Tibial nerve (tissue), 4 donors: ENCODE measurements at places on chromosomes 16 and 17. TPM values are rescaled to one million over a fixed set of nuclear protein-coding genes. Genes with fewer than 3 reads are reported as not detected.

Gene ABCC11
- total RNA-seq: not detected

Gene KCNH4
- total RNA-seq: not detected

Gene FLCN
- 71.5 TPM for total RNA-seq

Gene RPS15A
- 1,227 TPM for total RNA-seq

Gene CDT1
- total RNA-seq: 1.5 TPM

Gene METRN
- total RNA-seq: 106 TPM

Gene BEAN1
- 0.21 TPM for total RNA-seq

Gene SLC13A2
- total RNA-seq: not detected

- DNase-seq: no peak
Observed at GRCh38 chr16:54595621-54596020, 309.0 kb upstream of the IRX3 start.

- no peak for DNase-seq
Observed at GRCh38 chr16:89108416-89108815, 14.8 kb downstream of the ACSF3 start.

DNA sequence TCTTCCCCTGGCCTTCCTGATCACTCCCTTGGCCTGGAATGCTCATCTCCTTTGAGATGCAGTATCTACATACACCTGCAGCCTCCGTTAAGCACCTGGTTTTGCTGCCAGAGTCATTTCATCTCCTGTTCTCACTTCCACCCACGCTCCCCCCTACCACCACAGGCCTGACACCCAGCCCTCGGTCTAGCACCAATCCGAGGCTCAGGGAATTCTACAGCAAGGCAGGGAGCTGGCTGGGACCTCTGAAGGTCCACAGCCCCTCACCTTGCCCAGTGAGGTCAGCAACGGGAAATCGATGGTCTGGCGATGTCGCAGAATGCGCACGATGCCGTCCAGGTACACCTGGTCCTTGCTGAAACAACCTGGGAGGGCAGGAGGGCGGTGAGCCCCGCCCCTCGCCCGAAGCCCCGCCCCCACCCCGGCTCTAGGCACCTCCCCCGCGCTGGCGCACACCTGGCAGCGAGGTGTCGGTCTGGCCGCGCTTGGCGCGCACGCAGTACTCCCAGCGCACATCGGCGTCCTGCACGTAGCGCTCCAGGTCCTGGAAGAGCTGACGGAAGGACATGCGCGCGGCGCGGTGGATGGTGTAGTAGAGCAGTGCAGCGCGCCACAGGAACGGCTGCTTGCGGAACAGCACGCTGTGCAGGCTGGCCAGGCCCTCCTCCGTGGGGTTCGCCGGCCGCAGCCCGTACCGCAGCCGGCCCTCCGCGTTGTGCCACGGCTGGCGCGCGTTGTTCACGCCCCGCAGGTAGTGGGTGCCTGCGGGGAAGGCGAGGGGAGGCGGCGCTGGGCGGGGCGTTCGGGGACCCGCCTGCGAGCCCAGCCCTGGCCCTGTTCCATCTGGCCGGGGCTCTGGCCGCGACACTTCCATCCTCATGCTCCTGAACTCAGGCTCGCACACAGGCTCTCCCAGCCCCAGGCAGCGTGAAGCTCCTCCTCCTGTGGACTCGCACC, 5.7 kb downstream of the MATCAP1 start:
- DNase-seq: no peak

DNA sequence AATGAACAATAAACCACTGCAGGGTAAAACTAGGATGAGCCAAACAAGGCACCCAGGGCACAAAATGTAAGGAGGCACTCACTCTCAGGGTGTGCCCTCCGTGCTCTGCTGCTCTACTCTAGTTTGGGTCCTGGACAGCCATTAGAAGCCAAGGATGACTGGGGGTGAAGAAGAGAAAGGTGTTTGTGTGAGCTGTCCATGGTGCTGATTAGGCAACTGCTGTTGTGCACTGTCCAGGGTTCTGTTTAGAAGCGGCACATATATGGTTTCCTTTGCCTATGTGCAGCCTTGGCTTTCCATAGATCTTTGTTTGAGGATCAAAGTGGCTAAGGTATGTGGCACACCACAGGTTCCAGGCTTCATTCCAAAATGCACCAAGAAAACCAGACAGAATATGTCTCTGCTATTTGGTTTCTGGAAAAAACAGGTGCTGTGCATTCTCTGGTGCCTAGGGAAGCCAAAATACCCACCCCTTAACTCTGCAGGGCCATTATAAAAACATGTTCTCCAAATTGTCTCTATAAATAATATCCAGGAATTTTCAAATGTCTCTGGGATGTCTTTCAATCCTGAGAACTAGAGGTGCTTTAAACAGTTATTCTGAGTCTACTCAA, 123.5 kb downstream of the CBLN1 start:
- no peak for DNase-seq

- no peak for DNase-seq
Observed at GRCh38 chr17:43987131-43988021, 17.0 kb upstream of the NAGS start.

- DNase-seq: no peak
Observed at GRCh38 chr16:23679274-23679985, 741 bp downstream of the PLK1 start.

- no peak for DNase-seq
Observed at GRCh38 chr17:82559566-82560251, 40.2 kb downstream of the FOXK2 start.

DNA sequence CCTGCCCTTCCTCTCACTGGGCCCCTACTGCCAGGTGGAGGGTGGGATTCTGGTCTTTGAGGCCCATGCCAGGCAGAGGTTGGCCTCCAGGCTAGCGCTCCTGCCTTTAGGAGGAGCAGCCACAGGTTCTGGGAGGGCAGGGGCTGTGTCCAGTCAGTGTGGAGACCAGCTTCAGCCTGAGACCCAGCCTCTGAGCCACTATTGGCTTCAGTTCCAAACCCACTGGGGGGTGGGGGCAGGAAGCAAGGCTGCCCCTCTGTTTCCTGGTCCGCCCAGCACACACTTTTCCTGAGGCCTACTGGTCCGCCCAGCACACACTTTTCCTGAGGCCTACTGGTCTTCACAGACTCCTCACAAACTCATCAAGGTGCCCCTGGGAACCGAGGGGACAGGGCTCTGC, 16.4 kb downstream of the SLC5A10 start:
- no peak for DNase-seq

DNA sequence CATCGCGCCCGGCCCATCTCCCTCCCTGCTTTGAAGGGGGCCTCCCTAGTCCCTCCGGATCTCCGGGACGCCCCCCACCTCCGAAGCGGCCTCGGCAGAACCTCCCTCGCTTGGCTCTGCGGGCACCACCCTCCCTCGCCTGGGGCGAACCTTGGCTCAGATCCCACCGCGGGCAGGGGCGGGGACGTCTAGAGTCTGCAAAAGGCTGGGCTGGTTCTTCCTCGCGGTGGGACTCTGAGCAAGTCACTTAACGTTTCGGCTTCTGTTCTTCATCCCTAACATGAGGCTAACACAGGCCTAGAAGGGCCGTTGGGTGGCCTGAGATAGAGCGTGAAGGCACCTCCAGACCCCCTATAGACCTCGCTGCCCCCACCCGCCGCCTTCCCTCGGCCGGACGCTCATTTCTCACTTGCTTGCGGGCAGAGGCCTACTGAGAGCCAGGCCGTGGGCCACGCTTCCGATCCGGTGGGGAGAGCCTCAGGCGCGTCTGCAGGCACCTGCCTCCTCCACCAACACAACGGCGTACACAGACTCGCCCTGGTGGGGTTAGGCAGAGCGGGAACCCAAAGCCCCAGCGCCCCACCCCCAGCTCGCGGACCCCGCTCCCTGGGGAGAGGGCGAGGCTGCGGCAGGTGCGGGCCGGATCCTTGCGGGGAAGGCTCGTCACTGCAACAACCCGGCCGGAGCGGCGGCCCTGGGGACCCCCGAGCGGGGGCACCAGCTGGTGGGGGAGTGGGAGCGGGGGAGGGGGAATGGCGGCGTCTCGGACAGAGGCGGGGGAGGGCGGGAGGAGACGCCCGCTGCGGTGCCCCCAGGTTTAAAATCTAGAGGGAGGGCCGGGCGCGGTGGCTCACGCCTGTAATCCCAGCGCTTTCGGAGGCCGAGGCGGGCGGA, 5.4 kb downstream of the MYO1C start:
- peak; percentile 73 for DNase-seq

- no peak for DNase-seq
Observed at GRCh38 chr17:1083451-1084187, 86.7 kb downstream of the TIMM22 start.

GRCh38 chr16:66539623-66540469, 10.1 kb downstream of the TK2 start:
- no peak for DNase-seq

DNA sequence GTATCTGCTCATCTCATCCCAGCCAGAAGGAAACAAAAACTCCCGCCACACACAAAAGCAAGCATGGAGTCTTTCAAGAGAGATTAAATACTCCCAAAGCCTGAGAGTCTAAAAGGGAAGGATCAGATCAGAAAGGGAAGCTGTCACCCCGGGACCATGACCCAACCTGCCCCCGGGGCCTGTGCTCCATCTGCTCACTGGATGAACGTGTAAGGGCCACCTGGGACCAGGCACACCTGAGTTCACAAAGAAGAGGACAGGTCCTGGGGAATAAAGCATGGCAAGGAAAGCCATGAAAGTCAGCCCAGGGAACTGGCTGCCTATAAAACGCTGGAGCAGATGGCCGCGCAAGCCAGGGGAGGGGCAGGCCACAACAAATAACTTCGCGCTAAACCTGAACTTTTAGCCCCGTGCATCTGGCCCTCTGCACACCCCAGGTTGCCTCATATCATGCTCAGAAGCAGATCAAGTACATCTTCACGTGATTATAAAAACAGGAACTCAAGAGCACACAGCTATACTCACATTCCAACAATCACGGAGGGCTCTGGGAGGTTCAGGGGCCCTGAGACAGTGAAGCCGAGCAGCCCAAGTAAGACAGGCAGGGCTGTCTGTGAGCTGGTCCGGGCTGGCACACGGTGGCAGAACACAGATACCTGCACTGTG, 3.4 kb downstream of the TMEM11 start:
- DNase-seq: no peak

GRCh38 chr16:83530293-83530692, 277.5 kb upstream of the HSBP1 start:
- DNase-seq: no peak
